ENCODE measurements at places on chromosomes 16 and 17.

DNA sequence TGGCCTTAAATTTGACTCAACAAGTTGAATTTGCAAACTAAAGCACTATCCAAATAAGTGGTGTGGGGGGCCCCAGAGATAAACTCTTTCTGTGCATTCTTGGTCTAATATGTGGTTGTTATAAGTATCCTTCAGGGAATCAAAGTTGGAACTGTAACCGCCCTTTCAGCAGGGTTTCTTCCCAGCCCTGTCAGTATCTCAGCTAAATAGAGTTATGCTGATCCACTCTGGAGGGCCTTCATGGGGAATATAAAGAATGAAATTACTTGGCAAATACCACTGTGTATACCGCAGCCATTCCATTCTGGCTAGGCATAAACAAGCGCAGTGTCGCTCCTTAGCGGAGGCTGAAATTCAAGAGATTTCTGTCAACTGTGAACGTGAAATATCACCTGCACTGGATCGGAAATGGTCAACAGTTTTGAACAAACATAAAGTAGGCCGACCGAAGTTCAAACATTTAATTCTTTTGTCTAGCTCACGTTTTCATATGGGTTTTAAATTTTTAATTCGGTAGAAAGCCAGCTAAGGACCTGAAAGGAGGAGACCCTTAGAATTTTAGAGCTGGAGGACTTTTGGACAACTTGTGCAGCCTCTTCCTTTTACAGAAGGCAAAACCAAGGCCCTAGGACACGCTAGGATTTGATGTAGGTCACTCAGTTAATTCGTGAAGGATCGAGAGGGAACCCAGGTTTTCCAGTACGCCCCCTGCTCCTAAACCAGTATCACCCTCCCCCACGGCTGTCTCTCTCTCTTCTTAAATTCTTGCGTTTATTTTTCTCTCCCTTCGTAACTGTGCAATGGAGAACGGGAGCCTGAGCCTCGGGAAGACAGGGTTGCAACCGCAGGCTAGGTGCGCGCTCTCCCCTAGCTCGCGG is 74.7 kb downstream of the CHD9 start:
- peak; percentile 37 for DNase-seq

DNA sequence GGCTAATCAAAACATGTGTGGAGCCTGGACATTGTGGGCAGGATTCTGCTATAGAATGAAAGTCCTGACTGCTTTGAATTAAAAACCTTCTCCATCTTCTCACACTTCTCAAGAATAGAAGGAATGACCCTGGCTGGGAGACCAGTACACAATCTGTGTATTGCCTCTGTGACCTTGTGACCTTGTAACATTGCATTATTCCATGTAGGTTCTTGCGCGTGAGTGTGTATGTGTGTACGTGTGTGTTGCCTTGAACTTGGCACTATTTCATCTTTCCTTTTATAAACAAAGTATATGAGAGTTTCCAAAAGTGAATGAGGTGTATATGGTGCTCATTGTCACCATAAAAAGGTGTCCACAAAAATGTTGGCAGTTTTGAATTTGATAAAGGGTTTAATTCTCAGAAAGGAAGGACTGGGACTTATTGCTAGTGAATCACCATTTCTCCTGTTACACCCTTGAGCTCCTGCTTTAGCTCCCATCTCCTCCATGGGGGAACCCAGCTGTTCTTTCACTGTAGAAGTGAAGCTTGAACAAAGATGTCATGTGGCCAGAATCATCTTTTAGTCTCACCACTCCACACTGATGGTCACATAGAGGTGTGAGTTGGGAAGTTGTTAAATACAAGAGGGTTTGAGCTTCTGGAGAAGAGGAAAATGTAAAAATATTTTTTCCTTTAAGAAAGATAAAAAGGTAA is 244.9 kb downstream of the FTO start:
- no peak for DNase-seq

GRCh38 chr16:81307770-81308169 is 7.0 kb upstream of the GAN start:
- no peak for DNase-seq

DNA sequence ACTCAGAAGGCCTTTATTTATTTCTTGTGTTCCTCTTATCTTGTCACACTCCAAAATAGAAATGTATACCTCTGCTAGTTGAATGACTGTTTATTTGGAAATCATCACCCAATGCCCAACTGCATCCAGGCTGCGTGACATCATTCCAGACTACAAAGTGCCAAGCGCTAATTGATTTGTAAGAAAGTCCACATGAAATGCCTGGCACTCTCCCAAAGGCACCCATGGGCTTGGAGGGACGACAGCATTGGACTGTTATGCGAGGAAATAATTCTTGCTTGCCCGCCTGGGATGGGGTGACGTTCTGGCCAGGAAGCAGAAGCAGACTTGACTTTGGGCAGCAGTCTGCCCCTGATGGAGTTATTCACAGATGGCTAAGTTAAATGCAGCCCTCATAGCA is 165.9 kb downstream of the CDH13 start:
- no peak for DNase-seq

GRCh38 chr17:81203136-81203535 is 19.6 kb downstream of the CEP131 start:
- DNase-seq: no peak

DNA sequence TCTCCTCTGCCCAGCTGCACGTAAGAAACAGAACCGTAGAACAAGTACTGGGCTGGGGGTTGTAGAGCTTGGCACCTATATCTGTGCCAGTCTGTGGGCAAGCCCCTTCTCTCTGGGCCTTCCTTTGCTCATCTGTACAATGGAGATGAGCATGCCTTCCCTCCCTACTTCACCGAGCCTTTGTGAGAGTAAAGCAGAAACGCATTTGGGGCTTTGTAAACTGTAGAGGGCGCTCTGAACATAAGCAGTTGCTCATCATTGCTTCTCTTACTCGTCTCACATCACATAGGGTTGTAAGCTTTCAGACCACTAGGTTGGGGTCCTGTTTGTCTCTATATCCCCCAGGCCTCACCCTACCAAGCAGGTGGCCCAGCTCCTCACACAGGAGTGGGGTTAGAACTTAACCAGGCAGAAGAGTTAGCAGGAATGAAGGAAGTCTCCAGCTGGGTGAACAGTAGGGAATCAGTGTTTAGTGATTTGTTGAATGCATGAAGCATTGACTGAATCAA is 15.1 kb downstream of the SAMD14 start:
- DNase-seq: peak; percentile 76
